Stimulated activated CD8-positive, alpha-beta memory T cell treated with anti-CD3 and anti-CD28 coated beads, Interleukin-4, amount 100 ng/mL, for 48 hours (primary cell): ENCODE measurements at places on chromosomes 7 and 10.

GRCh38 chr10:14396411-14397048 lies 65.8 kb upstream of the FRMD4A start:
- DNase-seq = no peak

DNA sequence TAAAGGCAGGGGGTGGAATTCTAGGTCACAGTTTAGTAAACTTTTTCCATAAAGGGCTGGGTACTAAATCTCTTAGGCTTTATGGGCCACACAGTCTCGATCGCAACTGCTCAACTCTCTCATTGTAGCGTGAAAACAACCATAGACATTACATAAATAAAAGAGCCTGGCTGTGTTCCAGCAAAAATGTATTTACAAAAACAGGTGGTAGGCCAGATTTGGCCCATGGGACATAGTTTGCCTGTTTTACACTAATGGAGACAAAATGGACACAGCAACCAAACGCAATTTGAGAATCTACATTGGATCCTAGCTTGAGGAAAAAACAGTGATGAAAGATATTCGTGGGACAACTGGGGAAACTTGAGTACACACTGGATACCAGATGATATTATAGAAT lies 23.2 kb upstream of the MALSU1 start:
- no peak for DNase-seq

DNA sequence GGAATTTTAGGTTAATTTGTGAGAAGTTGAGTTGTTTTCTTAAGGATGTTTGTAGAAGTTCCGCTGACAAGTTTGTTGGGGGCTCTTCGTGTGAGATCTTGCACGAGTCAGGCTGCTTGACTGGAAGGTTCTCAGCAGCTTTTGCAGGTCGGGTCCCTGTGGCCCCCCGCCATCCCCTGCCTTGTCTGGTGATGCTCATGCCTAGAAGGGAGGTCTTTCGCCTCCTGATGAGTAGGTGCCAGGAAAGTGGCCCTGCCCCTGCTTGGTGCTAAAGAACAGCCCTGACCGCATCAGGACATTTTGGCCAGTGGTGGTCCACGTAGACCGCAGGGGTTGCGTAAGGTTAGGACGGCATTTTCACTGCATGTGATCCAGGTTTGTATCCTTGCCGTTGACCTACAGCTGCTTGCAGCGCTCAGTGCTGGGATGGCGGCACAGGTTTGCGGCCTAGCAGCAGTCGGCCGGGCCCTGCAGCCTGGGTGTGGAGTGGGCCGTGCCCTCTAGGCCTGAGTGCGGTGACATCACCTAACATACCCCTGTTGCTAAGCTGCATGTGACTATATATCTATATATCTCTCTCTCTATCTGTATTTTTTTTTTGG lies 62.4 kb downstream of the DNAJB6 start:
- no peak for DNase-seq

DNA sequence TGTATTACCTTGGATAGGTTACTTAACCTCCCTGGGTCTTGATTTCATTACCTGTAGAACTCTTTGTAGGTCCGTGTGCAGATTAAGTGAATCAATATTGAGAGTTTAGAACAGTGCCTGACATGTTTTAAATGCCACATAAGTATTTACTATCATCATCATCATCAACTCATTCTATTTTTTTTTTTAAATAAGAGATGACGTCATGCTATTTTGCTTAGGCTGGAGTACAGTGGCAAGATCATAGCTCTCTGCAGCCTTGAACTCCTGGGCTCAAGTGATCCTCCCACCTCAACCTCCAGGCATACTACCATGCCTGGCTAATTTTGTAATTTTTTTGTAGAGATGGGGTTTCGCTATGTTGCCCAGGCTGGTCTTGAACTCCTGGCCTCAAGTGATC lies 132.0 kb upstream of the FZD8 start:
- no peak for DNase-seq

DNA sequence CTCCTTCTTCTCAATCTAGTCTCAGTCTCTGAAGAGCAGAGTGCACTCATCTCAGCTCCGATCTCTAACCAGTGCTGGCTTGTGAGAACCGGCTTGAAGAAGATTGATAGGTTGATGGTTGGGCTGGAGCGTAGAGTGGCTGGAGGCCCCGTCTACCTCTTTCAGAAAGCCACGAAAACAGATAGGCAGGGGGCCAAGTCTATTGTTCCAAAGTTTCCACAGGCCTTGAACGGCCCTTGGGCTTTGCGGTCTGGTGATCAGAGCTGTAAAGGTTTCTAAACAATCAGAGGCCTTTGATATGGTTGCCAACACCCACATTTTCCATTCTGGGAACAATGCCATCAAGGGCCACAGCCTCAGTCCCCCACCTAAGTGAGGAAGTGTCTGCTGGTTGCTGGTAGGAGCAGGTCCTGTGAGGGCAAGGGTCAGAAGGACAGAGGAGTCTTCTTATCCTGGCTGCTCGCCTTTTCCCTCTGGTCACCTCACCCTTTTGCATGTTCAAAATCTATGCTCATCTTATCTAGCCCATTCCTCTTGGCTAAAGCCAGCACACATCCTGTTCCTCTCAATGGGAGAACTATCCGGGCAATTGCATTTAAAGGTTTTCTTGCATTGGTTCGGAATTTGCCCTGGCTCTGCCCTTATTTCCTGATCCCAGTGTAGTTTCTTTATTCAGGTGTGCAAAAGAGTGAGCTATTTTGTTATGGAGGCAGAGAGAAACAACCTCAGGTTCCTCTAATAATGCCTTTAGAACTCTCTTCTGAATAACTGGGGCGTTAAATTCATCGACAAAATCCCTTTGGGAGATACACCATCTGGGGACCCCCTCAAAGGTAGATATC lies 70.3 kb upstream of the KMT2E start:
- DNase-seq = peak; percentile 87

GRCh38 chr7:23242321-23242720 lies 4.3 kb upstream of the GPNMB start:
- DNase-seq = no peak

GRCh38 chr7:131890176-131890575 lies 333.7 kb upstream of the PODXL start:
- DNase-seq = no peak
